ENCODE measurements at places on chromosomes 4 and X. TPM values are rescaled to one million over a fixed set of nuclear protein-coding genes. Genes with fewer than 3 reads are reported as not detected.
A peak's percentile ranks its signal among the peaks of the same experiment; 100 is the strongest.

DNA sequence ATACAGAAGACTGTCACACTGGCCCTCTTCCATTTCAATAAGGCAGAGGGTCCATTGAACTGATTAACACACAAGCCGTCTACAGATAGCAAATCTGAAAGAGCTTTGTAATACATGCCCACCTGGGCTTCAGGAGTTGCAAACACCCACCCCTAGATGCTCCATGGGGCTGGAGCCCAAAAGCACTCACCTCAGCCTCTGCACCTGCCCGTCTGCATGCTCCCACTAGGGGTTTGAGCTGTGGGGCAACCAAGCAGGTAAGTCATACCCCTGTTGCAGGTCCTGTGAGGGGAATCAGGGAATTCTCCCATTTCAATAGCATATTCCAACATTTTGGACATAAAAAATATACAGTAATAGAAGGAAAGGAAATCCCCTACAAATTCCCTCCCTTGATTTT lies 243.0 kb upstream of the KCNIP4 start:
- no peak for DNase-seq

DNA sequence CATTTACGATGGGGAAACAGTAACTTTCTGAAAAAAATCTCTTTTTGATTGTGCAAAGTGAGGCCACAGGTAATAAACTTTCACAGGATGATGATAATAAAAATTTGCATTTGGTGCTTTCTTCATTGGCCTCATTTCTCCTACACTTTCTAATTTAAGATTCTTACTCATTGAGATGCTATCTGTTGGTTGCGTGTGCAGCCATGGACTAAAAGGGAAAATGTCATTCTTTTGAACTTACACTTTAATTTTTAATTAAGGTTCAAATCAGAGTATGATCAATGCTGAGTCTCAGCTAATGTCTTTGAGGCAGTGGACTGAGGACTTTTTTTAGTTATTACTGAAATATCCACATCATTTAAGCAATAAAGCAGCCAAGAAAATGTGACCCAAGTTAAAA lies 87.6 kb downstream of the SEL1L3 start:
- DNase-seq = no peak

Gene CACNA1F
- not detected for total RNA-seq

Gene VEGFC
- total RNA-seq = 56.9 TPM

GRCh38 chr4:83785891-83786290 lies 250.0 kb downstream of the GPAT3 start:
- DNase-seq = no peak

DNA sequence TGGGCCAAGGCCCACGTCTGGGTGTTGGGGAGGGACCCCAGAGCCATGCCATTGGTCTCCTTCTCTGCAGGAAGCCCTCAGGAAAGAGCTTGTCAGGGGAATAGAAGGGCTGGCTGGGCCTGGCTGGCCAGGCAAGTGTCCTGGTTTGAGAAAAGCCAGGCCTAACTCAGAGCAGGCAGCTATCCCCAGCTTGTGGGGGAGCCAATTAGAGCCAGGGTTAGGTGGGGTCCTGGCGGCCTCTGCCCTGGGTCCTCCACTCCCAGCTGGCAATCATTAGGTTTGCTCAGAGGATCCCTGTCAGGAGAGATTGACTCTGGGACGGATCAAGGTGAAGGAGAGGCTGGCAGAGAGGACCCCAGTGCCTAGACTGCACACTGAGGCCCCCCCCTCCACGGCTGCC lies 64.8 kb downstream of the PJA1 start:
- peak; percentile 49 for DNase-seq

GRCh38 chr4:147590249-147590920 lies 26.8 kb upstream of the TMEM184C start:
- DNase-seq = no peak

Gene BBS7
- total RNA-seq = 18.0 TPM

- DNase-seq = no peak
Measured at GRCh38 chrX:19091596-19091995, 30.7 kb downstream of the ADGRG2 start.

GRCh38 chr4:124044867-124045266 lies 648.3 kb downstream of the SPRY1 start:
- no peak for DNase-seq

Gene NPY5R
- total RNA-seq = not detected

DNA sequence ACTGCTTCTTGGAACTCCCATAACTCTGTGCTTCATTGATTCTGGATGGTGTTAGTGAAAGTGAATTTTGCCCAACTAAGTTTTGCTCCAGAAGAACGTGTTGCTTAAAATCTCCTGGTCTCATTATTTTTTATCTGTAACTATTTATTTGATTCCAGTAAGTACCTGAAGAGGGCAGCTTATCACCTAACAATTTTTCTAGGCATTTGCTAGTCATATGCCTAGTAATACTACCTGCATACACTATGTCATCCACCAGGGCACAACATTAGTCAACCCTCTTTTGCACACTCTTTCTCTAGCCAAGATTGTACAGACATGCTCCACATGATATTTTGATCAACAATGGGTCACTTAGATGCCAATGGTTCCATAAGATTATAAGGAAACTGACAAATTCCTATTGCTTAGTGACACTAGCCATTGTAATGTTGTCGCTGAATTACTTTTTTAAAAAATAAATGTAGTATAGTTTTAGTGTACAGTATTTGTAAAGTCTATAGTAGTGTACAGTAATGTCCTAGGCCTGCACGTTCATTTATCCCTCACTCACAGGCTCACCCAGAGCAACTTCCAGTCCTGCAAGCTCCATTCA lies 499.9 kb upstream of the AADAT start:
- DNase-seq = no peak

Gene TMSB15A
- 0.29 TPM for total RNA-seq

Gene NAT8L
- under 0.01 TPM for total RNA-seq

GRCh38 chrX:149491812-149492211 lies 13.3 kb downstream of the IDS start:
- no peak for DNase-seq

Gene GASK1B
- total RNA-seq = 35.4 TPM

DNA sequence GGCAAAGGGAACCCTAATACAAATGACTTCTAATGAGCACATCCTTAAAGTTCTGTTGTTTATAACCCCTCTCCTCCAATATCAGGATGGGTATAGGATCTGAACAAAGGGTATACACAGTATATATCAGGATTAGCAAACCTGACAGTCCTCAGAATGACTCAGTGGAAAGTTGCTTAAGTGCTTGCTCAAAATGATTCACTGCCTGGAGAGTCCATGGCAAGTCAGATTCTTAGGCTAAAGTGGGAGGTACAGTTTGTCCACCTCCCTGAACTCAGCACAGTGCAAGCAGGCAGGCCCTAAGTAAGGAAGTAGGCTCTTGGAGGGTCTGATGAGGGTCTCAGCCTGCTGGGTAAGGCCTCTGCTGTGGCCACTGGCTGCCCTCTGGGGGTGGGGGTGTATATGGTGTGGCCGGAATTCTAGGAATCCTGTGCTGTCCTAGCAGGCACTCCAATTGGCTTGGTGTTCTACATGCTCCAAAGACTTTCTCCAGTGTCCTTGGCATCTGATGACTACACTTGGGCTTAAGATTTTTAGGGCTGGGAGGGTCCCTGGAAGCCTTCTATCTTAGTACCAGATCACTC lies 54.3 kb downstream of the CHRDL1 start:
- DNase-seq = no peak

DNA sequence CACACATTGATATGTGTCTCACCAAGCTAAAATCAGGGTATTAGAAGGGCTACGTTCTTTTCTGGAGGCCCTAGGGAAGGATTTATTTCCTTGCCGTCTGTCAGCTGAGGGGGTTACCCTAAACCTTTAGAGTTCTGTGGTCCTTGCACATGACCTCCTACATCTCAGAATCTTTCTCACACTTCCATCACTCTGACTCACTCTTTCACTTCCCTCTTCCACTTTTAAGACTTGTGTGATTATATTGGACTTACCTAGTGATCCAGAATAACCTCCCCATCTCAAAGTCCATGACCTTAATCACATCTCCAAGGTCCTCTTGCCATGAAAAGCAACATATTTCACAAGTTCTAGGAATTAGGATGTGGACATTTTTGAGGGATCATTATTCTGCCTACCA lies 53.6 kb upstream of the FUNDC1 start:
- no peak for DNase-seq

Gene SFRP2
- not detected for total RNA-seq

GRCh38 chrX:38192007-38192810 lies 28.5 kb downstream of the SRPX start:
- DNase-seq = no peak

Gene GLRA3
- total RNA-seq = not detected

DNA sequence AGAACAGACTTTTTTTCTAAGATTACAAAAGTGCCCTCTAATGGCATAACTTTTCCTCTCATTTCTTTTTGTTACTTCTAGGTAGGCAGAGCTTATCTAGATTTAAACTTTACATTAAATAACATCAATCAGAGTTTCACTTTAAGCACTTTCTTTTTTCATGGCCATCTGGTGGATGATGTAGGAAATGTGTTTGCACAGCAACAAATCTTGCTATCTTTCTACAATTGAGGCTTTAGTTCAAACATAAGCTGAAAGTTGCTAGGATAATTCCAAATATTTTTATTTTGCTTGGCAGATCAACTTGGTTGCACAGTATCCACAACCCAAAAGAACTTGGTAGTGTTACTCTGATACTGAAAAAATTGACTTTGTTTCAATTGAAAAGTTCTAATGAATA lies 22.0 kb downstream of the NDNF start:
- no peak for DNase-seq

GRCh38 chrX:16874458-16875095 lies 4.4 kb upstream of the RBBP7 start:
- DNase-seq = no peak

Gene SGMS2
- total RNA-seq = 148 TPM

DNA sequence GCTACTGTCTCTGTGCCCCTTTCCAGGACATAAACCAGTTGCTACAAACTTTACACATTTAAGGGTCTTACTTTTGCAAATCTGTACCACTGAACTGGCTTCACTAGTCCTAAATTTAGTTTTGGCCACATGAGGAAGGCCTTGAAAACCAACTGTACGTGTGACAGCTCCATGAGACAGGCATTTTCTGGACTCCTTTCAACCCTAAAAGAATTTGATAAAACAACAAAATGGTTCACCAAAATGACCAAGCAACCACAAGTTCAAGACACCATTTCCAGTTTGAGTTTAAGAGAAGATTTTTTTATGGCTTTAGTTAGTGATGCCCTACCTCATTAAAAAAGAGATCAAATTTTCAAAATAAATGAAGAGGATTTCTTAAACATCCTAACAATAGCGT lies 246.4 kb downstream of the ZNF674 start:
- peak; percentile 32 for DNase-seq

Gene MSANTD1
- total RNA-seq = 0.59 TPM

DNA sequence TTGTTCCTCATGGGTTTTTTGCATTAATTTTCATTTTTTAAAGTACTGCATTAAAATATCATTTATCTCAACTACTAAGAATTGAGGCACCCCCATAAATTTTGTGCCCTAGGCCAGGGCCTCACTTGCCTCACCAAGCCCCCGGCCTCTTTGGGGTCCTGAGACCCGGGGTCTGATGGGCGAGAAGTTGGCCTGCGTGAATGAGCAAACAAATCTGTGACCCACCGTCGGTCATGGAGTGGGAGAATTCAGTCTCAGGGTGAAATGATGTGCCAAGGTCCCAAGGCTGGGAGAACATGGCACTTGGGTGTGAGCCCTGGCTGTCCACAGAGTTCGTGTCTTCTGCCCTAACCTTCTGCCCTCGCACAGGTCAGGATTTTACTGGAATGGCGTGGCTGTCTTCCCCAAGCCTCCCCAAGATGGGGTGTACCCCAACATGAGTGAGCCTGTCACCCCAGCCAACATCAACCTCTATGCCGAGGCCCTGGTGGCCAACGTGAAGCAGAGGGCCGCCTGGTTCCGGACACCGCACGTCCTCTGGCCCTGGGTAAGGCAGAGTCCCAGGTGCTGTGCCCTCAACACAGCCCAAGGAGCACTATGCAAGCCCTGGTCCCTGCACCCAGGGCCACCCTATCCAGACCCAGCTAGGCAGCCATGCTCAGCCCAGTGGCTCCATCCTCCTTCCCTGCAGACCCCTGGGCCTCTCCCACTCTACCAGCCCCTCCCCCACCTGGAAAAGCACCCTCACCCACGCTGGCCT lies 18.0 kb downstream of the MAN2B2 start:
- DNase-seq = peak; percentile 74

Gene DDIT4L
- 2.2 TPM for total RNA-seq

- no peak for DNase-seq
Measured at GRCh38 chr4:18999595-18999994, 978.0 kb upstream of the LCORL start.

Gene USP51
- total RNA-seq = 4.3 TPM

- DNase-seq = peak; percentile 97
Measured at GRCh38 chr4:80266253-80266901, at the start of gene FGF5. Gene FGF5 (plus strand): TSS chr4:80266664. CDS start chr4:80266825, 161 bp downstream.

DNA sequence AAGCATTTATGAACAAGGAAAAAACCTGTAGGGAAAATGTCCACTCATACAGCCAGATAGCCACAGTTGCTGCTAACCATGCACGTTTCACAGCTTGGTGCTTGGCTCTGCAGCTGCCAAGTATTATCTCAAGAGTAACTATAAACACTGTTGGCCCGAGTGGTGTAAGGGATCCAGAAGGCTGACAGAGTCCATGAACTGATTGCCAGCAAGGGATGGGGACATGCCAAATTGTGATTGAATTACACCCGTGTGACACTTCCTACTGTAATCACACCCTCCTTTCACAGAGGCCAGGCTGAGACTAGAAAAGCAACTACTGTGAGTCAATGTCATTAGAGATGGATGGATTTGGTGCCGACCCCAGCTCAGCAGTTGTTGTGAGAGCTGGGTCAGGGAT lies 223.9 kb upstream of the ANKRD50 start:
- no peak for DNase-seq

Gene CCDC110
- 2.2 TPM for total RNA-seq

Gene PPEF2
- total RNA-seq = not detected

DNA sequence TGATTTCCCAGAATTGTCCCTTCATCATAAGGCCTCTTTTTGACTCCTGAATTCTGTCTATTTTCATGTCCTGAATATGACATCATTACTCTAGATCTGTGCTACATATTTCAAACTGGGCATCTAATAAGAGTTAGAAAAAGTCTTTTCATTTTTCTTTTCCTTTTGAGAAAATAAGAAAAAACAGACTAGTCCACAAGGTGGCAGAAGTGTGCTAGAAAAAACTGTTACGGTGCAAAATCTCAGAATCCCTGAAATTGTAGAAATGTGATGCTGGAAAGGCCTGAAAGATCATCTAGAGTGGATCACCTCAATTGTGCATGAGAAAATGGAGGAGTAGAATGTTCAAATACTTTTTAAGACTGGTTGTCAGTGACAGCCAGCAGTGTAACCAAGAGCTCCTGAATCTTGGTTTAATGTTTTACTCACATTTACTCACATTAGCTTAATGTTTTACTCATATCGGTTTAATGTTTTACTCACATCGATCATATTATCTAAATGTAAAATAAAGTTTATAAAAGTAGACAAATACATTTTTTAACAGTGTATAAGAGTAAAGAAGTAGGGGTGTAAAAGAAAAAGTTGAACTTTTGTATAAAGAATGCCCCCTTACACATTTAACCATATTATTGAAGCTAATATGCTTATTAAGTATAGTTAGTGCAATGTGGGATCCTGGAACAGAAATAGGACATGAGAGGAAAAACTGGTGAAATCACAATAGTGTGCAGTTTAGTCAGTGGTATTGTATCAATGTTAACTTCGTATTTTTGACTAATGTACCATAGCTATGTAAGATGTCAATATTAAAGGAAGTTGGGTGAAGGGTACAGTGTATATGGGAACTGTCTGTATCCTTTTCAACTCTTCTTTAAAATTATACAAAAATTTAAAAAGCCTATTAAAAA lies 15.2 kb downstream of the ASB11 start:
- DNase-seq = no peak

Gene NWD2
- total RNA-seq = not detected

Gene ESX1
- not detected for total RNA-seq

Gene EIF1AX
- total RNA-seq = 42.4 TPM

- peak; percentile 81 for DNase-seq
Measured at GRCh38 chr4:105246712-105247111, 100.0 kb downstream of the TET2 start.

Gene LRCH2
- total RNA-seq = 2.5 TPM

Data from osteoblast (primary cell).